ENCODE measurements at places on chromosomes 5 and 9. TPM values are rescaled to one million over a fixed set of nuclear protein-coding genes. Genes with fewer than 3 reads are reported as not detected.

Gene ANXA2R
- 0.17 TPM for total RNA-seq

Gene SLC1A1
- total RNA-seq: 12.5 TPM

Gene GNAQ
- 87.9 TPM for total RNA-seq

Gene FAM221B
- total RNA-seq: not detected

All from neural progenitor cell (in vitro differentiated cells).